ENCODE measurements at places on chromosomes 6 and 20.

GRCh38 chr20:46903937-46904336, 9.3 kb downstream of the EYA2 start:
- DNase-seq: no peak

- no peak for DNase-seq
These were observed 618.7 kb downstream of the PKHD1 start for GRCh38 chr6:51468704-51469103.

- DNase-seq: no peak
These were observed 40.6 kb upstream of the BMP6 start for GRCh38 chr6:7685276-7685675.

DNA sequence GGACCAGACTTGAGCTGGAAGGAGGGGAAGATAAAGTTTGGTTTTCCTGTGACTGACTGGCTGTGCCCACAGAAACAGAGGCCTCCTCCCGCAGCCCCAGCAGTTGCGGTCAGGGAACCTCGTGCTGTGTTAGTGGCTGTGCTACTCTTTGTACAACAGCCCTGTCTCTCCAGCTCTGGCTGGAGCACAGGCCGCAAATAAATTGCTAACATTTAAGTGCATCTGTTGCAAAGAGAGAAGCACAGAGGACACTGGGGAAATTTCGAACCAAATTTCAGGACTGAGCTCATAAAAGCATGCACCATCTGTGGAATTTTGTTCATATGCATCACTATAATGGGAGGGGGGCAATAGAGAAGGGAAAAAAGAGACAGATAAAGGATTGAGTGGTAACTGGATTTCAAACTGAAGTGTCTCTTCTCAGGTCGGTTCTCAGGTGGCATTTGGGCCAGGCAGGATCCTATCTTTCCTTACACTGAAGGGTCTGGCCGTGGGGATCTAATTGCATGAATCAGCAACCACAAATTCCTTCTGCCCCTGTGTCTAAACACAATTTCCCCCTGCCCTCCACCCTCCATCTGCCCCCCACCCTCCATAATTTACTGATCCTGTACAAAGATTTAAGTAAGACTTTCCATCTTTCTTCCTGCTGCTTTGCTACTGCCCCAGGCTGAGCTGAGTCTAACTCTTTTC, 88.9 kb upstream of the ATXN1 start:
- no peak for DNase-seq

DNA sequence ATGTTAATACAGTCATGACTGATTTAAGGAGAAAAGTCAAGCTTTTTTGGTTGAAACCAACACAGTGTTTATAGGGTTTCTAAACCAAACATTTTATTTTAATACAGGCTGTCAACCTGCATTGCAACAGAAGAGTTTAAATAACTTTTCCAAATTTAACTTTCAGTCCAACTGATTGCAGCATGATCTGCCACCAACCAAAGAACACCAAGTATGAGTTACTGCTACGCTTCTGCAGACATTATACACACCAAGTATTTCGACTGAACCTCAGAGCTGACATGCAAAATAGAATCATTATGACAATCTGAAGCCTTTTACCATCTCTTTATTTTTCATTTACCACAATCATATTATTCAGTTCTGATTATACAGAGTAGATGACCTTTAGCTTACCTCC, 151.2 kb upstream of the DST start:
- no peak for DNase-seq

- no peak for DNase-seq
These were observed 238.5 kb downstream of the HDGFL1 start for GRCh38 chr6:22807818-22808217.

DNA sequence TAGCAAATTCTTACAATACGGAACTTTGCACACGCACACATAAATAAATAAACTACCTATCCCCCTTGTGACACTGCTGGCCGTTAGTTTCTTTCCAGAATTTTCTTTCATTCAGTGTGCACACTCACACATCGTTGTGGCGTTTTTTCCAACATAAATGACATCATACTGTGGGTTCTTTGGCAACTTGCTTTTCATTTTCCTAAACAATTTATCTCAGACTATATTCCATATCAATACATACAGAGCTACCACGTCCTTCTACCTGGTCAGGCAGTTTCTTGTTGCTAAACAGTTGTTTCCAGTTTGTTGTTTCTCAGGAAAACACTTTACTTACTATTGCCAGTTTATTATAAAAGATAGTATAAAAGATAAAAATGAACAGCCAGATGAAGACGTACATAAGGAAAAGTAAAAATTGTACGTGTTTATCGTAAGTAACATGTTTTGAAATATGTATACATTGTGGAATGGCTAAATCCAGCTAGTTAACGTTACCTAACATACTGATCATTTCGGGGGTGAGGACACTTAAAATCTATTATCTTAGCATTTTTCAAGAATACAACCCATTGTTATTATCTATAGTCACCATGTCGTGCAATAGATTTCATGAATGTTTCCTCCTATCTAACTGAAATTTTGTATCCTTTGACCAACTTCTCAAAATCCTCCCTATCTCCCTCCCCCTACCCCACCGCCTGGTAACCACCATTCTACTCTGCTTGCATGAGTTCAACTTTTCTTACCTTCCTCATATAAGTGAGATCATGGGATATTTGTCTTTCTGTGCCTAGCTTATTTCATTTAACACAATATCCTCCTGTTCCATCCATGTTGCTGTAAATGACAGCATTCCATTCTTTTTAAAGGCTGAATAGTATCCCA, 1.2 kb upstream of the TP53RK start:
- no peak for DNase-seq

- DNase-seq: no peak
These were observed 243.9 kb upstream of the RUNX2 start for GRCh38 chr6:45084257-45084656.

DNA sequence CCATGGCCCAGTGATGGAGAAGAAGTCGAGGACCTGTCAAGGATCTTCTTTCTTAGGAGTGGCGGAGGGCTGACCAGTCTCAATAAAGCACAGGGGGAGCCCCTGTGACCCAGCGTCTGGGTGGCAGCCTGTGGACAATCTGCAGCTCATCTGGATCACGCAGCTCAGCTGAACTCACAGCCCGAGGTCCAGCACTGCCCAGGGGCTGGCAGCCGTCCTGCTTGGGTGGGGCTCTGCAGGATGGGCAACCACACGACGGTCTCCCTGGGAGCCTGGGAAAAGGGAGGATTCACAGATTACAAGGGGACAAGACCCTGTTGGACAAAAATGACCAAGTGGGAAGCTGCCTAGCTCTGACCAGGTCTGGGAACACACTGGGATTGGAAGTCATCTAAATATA, 110.8 kb downstream of the MYLK4 start:
- DNase-seq: no peak

- no peak for DNase-seq
These were observed 59.7 kb downstream of the TCP11 start for GRCh38 chr6:35081426-35081851.

GRCh38 chr20:6718662-6719368, 48.7 kb upstream of the BMP2 start:
- no peak for DNase-seq

- no peak for DNase-seq
These were observed 55.2 kb upstream of the TAGAP start for GRCh38 chr6:159099961-159100360.

- no peak for DNase-seq
These were observed 207.7 kb upstream of the SNX9 start for GRCh38 chr6:157615420-157615769.

- no peak for DNase-seq
These were observed 8.9 kb upstream of the SLC22A1 start for GRCh38 chr6:160112628-160113299.

- DNase-seq: no peak
These were observed 152.3 kb upstream of the THEMIS start for GRCh38 chr6:128053109-128053508.
